ENCODE measurements at places on chromosomes 3 and 15.

DNA sequence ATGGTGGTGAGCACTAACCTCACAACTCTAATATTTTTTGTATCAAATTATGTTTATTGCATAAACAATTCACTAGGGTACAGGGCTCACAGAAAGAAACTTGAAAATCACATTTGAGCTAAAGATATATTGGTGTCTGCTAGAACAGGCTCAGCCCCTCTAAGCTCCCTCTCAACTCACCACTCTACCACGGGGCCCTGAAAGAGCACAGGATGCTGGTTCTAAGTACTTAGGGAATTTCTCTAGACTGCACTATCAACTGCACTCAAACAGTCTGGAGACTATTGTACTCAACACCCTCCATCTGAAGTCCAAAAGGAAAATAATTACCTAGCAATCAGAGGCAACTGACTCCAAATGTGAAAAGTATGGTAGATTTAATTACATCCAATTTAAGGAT, 98.7 kb upstream of the STRIT1 start:
- no peak for DNase-seq

- DNase-seq, result no peak
These were observed 4.4 kb upstream of the FOXB1 start for GRCh38 chr15:59999612-60000112.

GRCh38 chr3:64830681-64831080, 142.9 kb upstream of the ADAMTS9 start:
- DNase-seq, result no peak

DNA sequence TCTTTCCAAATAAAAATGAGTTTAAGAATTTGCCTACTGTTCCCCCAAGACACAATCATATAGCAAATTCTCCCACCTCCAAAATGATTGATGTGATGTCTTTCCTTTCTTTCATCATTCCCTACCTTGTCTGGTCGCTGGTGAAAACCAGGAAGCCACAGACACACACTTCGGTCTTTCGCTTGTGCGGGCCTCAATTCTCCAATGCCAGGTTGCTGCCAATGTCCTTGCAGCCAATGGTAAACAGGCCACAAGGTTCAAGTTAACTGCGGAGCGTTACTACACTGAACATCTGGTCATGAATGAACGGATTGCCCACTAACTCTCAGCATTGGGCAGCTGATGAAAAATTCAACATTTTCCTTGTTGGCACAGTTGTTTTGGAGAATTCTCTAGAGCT, 192.2 kb downstream of the FOXP1 start:
- no peak for DNase-seq

DNA sequence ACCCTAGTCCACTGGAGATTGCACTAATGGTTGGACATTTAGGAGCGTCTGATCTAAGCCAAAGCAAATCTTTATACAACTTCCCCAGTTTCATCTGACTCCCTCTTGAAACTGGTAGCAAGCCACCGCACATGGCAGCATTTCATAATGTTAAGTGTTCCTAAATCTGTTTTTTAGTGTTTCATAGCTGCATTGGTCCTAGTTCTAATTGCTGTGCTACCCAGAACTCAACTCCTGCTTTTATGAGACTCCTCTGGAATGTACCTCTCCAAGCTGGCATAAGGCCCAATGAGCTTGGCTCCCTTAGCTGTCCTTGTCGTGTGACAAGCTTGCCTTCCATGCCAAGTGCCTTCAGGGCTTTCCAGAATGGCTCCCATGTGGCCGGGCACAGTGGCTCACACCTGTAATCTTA, 65.3 kb upstream of the FLNB start:
- DNase-seq, result no peak

DNA sequence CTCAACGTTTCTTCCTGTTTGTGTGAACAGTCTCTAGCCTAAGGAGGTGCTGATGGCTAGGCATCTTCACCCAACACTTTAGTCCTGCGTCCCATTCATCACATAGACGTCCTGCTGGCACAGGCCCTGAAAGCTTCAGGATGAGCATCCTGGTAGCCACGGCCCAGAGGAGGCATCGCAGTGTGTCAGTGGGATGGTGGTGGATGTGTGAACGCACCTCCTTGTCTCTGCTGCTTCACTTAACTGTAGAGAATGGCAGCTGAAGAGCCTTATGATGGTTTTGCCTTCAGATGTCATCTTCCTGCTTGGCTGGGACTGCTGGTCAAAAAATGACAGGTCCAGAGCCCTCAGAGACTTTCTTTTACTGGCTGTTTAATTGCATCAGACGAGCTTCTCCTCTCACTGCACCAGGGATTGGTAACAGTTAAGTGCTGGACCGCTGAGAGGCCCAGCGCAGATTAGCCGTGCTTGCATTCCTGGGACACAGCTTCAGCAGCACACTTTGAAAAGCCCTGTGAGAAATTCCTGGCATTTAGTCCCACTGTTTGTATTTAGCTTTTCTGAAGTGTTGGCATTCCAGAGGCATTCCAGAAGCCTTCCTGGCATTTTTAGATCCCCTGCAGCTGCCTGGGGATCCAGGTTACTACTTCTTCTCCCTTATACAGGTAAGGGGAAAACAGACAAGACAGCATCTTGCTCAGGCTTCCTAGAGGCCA, 132.4 kb upstream of the PLXNA1 start:
- DNase-seq, result no peak

- no peak for DNase-seq
These were observed 39.9 kb downstream of the NKIRAS1 start for GRCh38 chr3:23876923-23877322.

- DNase-seq, result no peak
These were observed 48.4 kb upstream of the TJP1 start for GRCh38 chr15:29870495-29871151.

- no peak for DNase-seq
These were observed 305.6 kb downstream of the ZBTB20 start for GRCh38 chr3:114841515-114841914.

DNA sequence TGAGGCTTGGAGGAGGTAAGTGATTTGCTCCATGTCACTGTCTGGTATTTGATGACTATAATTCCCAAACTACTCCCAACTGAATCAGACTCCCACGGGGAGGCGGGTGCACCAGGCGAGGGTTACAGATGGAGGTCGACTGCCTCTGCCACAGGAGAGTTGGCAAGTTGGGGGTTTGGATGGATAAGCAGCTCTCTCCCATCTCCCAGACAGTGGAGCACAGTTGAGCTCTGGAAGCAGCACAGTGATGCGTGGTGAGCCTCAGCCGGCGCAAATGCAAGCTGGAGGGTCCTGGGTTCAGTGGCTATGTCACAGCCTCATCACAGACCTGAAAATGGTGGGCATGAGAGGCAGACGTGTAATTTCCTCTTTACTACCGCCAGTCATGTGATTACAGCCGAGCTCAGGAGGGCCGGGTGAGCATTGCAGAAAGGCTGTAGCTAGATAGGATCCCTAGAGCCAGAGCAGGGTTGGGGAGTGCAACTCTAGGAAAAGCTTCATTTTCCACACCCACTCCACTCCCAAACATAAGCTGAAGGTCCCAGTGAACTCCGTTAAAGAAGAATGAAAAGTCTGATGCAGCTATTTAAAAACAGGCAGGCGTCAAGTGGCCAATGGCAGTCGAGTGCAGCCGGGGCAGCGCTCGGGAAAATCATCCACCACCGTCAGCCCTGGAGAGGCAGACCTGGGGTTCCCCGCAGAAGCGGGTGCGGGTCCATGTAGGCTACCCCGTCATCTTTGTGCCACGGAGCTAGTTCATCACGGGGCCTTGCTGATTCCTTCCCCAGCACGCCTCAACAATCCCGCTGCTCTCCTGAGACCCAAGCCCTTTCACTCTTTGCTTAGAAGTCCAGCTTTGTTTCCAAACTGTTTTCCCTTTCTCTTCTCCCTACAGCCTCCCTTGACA, 33.3 kb upstream of the VPS8 start:
- DNase-seq, result no peak

DNA sequence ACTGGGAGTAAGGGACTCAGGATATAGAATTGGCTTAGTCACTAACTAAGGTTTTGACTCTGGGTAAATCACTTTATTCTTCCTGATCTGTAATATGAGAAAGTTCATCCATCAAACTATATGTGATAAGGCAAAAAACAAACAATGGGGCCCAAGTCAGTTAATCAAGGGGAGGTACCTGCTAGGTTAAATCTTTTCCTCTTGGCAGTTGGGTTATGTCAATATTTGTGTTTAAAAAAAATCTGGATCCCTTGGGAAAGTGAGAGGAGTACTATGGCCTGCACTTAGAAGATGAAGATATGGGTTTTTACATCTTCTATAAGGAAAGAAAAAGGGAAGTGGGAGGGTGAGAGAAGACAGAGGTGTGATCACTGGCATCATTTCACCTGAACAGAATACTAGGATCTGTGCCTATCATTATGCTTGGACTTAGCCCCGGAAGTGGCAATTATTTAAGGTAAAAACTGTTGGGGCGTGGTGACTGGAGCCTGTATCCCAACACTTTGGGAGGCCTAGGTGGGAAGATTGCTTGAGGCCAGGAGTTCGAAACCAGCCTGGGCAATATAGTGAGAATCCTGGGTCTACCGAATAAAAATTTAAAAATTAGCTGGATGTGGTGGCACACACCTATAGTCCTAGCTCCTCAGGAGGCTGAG, 2.8 kb upstream of the SLC28A2 start:
- no peak for DNase-seq

- DNase-seq, result no peak
These were observed 28.6 kb upstream of the PLXNA1 start for GRCh38 chr3:126954141-126954842.

DNA sequence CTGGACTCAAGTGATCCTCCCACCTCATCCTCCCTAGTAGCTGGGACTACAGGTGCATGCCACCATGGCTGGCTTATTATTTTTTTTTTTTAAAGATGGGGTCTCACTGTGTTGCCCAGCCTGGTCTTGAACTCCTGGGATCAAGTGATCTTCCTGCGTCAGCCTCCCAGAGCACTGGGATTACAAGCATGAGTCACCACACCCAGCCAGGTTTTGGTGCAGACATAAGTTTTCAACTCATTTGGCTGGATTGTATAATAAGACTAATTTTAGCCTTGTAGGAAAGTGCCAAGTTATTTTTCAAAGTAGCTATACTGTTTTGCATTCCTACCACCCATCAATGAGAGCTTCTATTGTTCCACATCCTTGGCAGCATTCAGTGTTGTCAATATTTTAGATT, 32.1 kb downstream of the BUB1B start:
- DNase-seq, result no peak

All from keratinocyte (primary cell).